ENCODE measurements at places on chromosomes 13 and 19.
A peak's percentile ranks its signal among the peaks of the same experiment; 100 is the strongest.

DNA sequence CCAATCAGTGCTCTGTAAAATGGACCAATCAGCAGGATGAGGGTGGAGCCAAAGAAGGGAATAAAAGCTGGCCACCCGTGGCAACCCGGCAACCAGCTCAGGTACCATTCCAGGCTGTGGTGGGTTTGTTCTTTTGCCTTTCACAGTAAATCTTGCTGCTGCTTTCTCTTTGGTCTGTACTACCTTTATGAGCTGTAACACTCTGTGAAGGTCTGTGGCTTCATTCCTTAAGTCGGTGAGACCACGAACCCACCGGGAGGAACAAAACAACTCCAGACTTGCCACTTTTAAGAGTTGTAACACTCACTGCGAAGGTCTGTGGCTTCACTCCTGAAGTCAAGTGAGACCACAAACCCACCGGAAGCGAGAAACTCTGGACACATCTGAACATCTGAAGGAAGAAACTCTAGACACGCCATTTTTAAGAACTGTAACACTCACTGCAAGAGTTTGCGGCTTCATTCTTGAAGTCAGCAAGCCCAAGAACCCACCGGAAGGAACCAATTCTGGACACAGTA lies 16.5 kb upstream of the SPACA6 start:
- no peak for DNase-seq

GRCh38 chr19:19366434-19367396 lies 38.8 kb upstream of the GATAD2A start:
- peak; percentile 91 for DNase-seq

DNA sequence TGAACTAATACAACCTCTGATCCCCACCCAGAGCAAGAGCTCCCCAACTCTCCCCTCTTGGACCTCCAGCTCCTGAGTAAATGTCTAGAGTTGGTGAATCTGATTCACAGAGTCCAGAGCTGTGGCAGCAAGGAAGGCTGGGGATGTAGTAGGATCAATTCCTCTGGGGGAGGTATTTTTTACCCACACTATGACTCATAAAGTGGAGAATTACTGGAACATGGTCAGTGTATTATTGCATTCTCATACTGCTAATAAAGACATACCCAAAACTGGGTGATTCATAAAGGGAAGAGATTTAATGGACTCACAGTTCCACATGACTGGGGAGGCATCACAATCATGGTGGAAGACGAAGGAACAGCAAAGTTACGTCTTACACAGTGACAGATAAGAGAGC lies 496.7 kb downstream of the EFNB2 start:
- no peak for DNase-seq

DNA sequence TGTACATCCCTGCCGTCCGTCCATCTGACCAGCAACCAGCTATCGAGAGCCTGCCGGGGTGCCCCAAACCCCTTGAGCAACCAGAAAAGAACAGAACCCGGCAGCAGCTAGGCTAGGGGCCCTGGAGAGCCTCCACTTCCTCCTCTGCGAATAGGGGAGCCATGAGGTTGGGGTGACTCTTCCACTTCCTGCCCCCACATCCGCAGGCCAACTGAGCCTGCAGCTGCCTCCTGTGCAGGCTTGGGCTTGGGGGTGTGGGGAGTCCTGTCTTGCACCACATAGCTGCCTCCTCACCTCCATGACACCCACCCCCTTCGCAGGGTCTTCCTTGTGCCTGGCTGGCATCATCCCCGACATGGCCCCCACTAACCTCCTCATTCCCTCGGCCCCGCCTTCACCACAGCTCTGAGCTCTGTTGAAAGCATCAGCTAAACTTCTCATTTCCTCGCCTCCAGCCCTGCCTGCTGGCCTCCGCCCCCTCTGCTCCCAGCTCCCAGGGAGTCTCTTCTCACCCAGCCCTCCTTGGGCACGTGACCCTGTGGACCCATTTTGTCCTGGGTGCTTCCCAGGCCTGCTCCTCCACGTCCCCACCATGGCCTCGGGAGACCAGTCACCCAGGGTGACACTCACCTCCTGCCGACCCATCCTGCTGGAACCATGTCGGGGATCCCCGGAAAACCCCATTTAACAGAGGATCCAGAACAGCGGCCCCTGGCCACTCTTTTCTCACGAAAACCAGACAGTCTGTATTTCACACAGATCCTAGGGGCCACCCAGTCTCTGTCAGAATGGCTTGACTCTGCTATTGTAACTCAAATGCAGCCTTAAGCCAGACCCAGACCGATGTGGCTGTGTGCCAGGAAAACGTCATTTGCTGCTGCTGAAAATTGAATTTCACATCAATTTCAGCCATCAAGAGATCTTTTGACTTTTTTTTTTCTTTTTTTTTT lies 50.4 kb downstream of the MYO9B start:
- DNase-seq: no peak

All from OCI-M1 (cell line).